KBM-7 (cell line): ENCODE measurements at places on chromosomes 6 and 20.

DNA sequence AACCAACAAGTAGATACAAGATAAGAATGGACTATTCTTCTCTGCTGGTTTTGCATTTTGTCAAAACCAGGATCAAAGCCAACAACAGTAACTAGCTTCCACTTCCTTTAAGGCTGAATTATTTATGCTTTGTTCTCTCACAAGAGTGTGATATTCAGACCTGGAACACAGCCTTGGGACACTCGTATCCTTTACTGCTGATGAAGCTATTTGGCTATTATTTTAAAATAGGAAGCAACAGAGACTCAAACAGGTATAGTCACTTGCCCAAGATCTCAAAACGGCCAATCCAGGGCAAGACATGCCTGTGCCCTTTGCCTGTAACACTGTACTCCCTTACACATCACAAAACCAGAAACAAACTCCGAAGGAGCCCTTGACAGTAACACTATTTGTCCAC lies 19.9 kb downstream of the SPTLC3 start:
- DNase-seq, result no peak

GRCh38 chr6:74557236-74557635 lies 648.6 kb downstream of the COL12A1 start:
- DNase-seq, result no peak

GRCh38 chr20:37990571-37991151 lies 42.6 kb downstream of the TTI1 start:
- DNase-seq, result peak; percentile 93

- DNase-seq, result no peak
Observed at GRCh38 chr6:9225441-9225871, 790.1 kb upstream of the SLC35B3 start.

GRCh38 chr6:113824411-113824810 lies 32.7 kb upstream of the MARCKS start:
- DNase-seq, result no peak

- DNase-seq, result no peak
Observed at GRCh38 chr6:154448448-154449096, 61.9 kb downstream of the CNKSR3 start.

- DNase-seq, result no peak
Observed at GRCh38 chr6:96742702-96743101, 94.6 kb downstream of the GPR63 start.

GRCh38 chr6:72260489-72260888 lies 361.4 kb upstream of the KCNQ5 start:
- no peak for DNase-seq
